NCI-H524 (cell line): ENCODE measurements at places on chromosomes 3 and 15.

DNA sequence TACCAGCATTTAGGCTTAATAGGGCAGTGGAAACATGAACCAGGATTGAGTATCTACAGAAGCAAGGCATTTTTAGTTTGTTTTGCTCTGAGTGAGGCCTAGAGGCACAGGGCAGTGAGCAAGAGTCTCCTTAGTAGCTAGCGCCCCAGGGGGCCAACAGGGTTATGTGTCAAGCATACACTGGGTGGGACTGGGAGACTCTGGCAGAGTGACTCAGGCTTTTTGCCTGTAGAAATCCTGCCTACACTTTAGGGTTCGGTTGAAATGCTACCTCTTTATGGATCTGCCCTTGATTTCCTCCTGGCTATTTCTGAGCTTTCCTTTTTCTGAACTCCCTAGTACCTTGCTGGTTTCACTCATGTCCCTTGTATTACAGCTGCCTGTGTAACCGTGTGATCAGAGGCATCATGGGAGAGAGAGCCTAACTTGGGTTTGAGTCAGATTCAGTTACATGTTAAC lies 72.2 kb downstream of the TOP2B start:
- DNase-seq: peak; percentile 18

DNA sequence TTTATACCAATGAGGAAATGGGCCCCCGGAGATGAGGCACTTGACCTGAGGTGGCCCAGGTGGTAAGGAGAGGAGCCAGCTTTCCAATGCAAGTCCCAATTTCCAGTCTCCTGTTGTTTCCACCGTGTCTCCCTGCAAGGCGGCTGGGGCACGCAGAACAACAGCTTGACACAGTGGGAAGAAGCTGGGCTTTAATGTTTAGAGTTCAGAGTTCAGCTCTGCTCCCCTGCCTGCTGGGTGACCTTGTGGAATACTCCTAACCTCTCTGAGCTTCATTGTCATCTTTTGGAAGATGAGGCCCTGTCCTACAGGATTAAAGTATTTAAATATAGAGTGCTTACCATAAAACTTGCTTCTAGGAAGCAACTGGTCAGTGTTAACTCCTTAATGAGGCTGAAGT lies 80.3 kb downstream of the SMAD3 start:
- DNase-seq: no peak

GRCh38 chr15:29925227-29926082 lies 103.2 kb upstream of the TJP1 start:
- DNase-seq: peak; percentile 84

DNA sequence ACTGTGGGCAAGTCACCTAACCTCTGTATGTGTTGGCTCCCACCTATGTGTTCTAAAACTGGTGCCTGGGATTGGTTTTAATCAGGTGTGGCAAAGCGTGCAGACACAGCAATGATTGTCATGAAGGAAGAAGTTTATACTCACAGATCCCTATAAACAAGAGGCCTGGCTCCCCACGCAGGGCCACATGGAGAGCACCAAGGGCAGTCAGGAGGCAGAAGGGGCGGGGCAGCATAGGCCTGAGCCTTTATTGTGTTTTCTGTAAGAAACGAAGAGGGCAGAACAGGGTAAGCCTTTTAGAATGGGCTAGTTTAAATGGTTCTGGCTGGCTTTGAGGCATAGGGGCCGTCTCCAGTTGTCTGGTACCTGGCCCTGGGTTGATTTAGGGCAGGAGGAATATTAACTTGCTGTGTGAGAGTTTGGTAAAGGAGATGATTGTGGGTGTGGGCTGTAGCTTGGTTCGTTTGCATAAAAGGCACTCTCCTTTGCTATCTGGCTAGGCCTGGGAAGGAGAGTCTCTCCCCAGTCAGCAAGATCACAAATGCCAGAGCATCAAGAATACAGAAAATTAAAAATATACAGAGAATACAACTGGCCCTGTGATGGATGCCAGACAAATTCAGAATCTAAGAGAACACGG lies 2.2 kb upstream of the FBXW12 start:
- no peak for DNase-seq

DNA sequence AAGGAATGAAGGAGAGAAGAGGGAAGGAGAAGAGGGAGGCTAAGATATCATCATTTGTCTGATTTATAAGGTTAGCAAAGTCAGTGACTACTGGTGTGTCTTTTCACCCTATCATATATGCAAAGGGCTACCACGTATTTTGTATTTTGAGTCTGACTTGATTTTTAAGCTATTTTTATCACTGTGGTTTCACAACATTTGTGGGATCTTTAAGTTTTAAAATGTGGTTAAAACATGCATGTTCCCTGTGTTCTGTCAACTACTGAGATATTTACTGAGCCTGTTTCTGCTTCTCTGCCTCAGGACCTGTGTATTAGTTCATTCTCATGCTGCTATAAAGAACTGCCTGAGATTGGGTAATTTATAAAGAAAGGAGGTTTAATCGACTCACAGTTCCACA lies 22.5 kb upstream of the SPTSSB start:
- no peak for DNase-seq

DNA sequence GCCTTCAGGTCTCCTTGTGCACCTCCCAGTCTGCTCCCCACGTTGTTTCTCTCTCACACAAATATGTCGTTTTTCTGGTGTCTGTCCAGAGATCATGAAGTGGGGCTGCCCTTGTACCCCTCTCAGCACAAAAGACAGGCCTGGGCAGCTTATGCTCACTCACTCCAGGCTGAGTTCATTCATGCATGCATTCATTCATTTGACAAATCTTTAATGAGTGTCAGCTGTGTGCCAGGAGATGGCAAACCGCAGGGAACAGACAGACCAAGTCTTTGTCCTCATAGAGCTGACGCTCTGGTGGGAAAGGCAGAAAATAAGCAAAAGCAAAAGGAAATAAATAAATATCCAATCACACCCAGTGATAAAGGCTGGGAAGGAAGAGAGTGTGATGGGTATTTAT lies 7.6 kb upstream of the TRH start:
- no peak for DNase-seq

GRCh38 chr3:48591886-48592518 lies 3.1 kb downstream of the COL7A1 start:
- no peak for DNase-seq

DNA sequence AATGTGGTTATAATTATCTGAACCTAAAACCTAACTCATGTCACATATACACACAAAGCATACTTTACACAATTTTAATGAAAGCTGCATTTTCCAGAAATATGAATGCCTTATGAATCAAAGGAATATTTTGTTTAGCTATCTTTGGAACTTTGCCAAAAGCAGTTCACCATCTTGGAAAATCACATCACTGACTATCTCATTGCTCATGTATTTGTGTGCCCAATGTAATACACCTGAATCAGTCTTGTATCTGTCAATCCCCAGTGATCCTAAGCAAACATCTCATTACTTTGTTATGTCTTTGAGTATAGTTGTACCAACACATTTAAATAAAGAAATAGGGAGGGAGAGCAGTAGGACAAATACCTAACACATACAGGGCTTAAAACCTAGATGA lies 15.6 kb upstream of the CD47 start:
- DNase-seq: no peak

DNA sequence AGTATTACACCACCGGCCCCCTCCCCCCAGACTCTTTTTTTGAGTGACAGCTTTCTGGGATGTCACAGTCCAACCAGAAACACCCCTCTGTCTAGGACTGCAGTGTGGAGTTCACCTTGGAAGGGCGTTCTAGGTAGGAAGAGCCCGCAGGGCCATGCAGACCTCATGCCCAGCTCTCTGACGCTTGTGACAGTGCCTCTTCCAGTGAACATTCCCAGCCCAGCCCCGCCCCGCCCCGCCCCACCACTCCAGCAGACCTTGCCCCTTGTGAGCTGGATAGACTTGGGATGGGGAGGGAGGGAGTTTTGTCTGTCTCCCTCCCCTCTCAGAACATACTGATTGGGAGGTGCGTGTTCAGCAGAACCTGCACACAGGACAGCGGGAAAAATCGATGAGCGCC lies 63.6 kb downstream of the AAGAB start:
- no peak for DNase-seq

DNA sequence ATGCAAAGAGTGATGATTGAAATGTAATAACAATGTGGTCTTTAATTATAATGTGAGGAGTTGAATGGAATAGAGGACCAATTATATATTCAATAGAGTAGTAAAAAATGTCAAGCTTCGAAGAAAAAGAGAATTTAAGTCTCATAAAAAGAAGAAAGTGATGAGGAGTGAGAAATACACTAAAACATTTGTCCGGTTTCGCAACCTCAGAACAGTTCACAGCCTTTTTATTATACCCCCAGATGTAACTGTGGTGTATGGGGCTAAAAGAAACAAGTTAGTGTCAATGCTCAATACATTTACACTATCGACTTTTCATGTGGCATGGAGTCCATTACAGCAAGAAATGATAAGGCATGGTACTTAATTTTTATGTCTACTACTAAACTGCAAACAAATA lies 386.5 kb upstream of the ATP11B start:
- no peak for DNase-seq

GRCh38 chr3:178205740-178206139 lies 330.5 kb upstream of the KCNMB2 start:
- no peak for DNase-seq

DNA sequence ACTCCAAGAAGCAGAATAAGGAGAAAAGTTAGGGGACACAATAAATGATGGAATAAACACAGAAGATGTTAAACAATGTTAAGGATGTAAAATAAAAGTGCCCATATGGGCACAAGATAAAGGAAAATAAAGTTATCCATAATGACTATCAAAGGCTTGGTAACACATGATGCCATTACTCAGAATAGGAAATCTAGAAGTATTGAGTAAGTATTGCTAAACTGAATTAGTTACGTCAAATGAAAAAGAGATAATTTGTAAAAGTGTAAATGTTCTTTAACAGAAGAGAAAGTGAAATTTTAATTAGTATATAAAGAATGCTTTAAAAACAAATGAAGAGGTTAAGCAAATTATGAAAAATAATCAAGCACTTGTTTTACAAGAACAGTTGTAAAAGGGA lies 6.7 kb downstream of the COPS2 start:
- DNase-seq: no peak

DNA sequence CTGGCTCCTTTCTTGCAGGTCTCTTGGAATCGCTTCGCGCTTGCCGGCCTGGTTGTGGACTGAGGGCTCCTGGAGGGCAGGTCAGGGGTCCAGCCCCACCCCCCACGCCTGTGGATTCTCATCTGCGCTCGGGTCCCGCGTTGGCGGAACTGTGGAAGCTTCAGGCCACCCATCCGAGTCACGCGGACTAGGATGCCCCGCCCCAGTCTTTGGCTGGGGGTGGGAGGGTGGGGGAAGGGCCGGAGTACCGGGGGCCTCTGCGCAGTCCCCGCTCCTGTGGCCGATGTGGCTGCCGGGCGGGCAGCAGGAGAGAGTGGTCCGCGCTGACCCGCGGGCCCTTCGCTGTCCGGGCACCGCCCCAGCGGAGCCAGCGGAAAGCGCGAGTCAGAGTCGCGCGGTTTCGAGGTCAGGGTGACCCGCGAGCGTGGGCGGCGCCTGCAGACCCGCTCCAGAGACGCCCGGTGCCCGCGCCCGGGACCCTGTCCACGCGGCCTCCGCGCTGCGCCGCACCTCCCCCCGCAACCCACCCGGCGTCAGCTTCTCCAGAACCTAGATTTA lies 114.2 kb downstream of the KLF13 start:
- DNase-seq: no peak

- DNase-seq: no peak
Observed at GRCh38 chr3:177429079-177429478, 231.8 kb upstream of the TBL1XR1 start.

DNA sequence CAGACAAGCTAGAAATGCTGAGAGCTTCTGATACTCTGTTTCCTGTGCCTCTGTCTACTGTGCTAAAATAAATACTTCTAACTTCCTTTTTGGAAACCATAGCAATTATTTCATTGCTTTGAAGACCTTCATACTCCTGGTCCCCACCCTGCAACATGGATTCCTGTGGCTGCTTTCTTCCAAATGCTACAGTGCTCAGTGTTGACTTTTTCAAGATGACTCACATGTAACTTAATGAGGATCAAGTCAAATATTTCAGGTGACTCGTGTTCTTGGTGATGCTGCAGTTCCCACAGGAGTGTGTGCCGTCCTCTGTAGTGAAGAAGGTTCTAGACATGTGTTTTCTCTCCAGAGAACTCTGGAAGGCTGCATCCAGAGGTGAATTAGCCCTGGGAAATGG lies 288.6 kb downstream of the CLSTN2 start:
- no peak for DNase-seq

DNA sequence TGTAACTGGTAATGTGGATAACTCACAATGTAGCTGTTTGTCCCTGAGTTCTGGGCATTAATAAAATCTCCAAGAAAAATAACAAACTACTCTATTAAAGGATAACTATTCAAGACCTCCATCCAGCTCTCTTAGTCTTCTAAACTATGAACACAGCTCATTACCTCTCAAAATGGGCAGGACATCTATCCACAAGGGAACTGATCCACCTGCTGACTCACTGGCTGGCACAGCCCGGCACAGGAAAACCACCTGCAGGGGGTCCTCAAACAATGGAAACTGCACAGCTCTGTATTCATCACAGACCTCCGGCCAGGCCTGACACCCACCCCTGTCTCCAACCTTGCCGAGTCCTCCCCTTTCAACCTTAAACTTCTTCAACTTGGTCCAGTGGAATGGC lies 255.4 kb downstream of the TJP1 start:
- DNase-seq: no peak

DNA sequence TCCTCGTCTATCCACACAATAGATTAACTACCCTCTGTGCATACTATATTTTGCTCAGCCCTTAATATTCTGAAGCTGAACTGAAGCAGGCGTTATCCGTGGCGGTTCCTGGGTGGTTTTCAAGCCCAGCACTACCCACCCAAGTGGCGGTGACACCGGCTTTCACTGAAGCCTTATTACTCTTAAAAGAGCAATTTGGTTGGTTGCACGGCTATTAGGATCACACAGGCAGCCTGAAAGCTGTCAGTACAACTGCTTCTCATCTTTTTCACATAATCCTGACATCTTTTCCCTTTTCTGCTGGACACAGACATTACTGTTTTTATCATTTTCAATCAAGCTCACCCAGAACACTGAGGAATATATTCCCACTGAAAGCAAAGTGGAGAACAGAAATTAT lies 525.3 kb upstream of the ZNF717 start:
- DNase-seq: no peak

- DNase-seq: no peak
Observed at GRCh38 chr15:101386006-101386405, 91.0 kb upstream of the SNRPA1 start.

DNA sequence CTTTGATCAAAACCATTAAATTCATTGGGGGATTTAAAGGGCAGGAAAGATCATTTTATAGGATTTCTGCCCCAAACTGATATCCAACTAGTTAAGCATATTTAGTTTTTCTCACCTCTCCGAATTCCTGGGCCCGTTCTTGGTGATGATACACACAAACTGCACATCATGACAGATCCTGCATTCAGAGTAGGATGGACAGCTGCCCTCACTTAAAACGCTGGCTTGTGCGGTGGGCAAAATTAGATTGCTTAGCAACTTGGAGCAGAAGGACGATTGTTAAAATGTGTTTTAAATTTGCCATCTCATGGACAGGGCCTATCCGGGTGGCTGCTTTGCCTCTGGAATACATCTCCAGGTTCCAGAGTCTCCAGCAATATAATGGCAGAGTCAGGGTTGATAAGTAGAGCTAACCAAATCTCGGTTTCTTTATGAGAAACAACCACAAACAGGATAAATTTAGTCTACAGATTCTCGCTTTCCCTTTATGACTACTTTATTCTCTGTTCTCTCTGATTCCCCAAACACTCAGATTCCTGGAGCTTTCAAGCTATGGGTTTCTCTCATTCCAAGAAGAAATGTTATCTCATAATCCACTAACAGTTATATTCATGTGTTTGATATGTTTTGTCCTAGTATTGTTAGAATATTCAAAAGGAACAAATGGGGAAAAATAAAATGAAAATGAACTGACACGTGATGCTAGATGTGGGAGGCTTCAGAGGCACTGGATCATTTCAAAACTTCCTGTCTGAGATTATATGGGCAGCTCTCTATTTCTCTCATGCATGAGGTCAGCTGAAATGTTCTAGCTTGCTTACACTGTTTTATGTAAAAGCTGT lies 1014.1 kb upstream of the SEMA6D start:
- no peak for DNase-seq
